Natural killer cell (primary cell): ENCODE measurements at places on chromosomes 7 and 10. TPM values are rescaled to one million over a fixed set of nuclear protein-coding genes. Genes with fewer than 3 reads are reported as not detected.

The TLL2 gene
- not detected for total RNA-seq

DNA sequence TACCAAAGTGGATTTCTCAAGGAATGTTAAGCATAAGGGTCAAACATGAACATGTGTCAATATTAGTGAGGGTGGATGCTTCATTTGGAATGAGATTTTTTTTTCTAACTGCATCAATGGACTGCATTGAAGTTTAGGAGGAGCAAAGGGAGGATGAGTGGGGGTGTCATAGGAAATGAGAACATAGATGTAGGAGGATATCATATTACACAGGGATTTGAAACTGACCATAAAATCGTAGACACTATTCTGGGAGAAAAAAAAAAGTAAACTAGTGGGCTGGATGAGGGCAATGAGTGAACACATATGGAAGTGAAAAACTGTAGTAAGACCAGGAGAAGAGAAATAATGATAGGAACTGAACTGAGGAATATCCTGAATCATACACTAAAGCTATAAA, 109.4 kb downstream of the SEMA3A start:
- DNase-seq = no peak

The SPACDR gene
- 3.9 TPM for total RNA-seq

GRCh38 chr7:96059075-96059474, 262.8 kb downstream of the SLC25A13 start:
- DNase-seq = no peak
